Natural killer cell treated with Interleukin-12 subunit alpha and Interleukin-12 subunit beta and Interleukin-15 and Interleukin-18, amount 100 ng/mL, for 72 hours (primary cell): ENCODE measurements at places on chromosomes 1 and 21. TPM values are rescaled to one million over a fixed set of nuclear protein-coding genes. Genes with fewer than 3 reads are reported as not detected.

Gene SPRR2F
- total RNA-seq: not detected

DNA sequence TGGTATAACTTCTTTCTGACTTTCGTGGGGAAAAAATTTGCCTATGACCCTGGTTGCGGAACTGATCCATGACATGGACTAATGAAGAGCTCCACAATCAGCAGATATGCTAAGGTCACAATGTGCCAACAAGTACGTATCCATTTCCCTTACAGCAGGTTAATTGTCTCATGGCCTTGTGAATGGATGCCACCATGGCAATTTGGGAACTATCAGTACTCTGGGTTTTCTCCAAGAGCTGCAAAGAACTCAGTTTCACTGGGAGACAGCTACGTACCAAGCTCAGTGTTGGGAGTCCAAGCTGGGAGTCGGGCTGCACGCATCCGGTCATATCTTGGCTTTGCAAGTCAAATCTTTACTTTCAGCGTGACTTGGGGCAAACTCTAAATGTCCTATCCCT is 64.8 kb downstream of the TIAM1 start:
- H3K36me3 ChIP-seq: no peaks in the 10 kb centered on the region
- H3K4me1 ChIP-seq: peaks cover 31% of the 10 kb centered on the region
- H3K27me3 ChIP-seq: no peaks in the 10 kb centered on the region
- no peak for DNase-seq
- no peak overlapping the region for H3K27ac ChIP-seq

Gene SLC27A3
- 69.9 TPM for total RNA-seq

Gene VWA1
- 7.7 TPM for total RNA-seq

Gene UMODL1
- total RNA-seq: not detected

Gene RAB7B
- not detected for total RNA-seq

DNA sequence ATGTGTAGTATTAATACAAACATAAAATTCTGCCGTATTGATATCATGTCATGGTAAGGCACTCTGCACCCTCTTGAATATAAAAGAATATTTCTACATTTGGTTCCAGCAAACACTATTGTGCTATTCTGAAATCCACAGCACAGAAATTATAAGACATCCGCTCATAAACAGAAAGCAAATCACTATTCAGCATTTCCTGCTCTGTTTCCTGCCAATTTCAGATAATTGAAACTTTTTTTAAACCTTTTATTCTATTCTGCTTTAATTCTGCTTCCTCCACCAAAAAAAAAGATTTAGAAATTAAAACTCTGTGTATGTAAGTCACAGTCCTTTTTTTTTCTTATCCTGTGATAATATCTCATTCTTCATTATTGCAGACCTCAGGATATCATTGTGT is 39.6 kb upstream of the PLEKHO1 start:
- peaks cover 13% of the 10 kb centered on the region for H3K36me3 ChIP-seq
- H3K27ac ChIP-seq: peak overlapping the region; percentile 82
- peak overlapping the region; percentile 45 for H3K4me3 ChIP-seq
- peaks cover 27% of the 10 kb centered on the region for H3K4me1 ChIP-seq
- H3K27me3 ChIP-seq: no peaks in the 10 kb centered on the region

GRCh38 chr21:42413500-42413899 is 9.8 kb downstream of the UBASH3A start:
- H3K27ac ChIP-seq: no peak overlapping the region
- no peaks in the 10 kb centered on the region for H3K27me3 ChIP-seq
- no peaks in the 10 kb centered on the region for H3K36me3 ChIP-seq

DNA sequence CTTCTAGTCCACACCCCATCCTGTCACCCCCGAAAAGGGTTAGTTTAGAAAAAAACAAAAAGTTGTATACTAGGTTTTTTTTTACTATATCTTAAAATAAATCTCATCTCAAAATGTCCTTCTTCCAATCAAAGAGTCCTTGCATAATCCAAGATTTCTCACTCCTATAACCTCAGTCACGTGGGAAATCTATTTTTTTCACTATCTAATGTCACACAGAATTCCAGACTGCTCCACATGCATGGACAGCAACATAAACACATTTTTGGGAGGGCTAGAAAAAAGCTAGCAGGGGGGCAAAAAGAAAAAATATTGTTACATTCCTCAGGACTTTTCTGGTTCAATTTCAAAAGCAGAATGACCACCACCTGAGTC is 39.3 kb downstream of the TGFBR3 start:
- H3K27ac ChIP-seq: peak overlapping the region; percentile 48
- H3K27me3 ChIP-seq: no peaks in the 10 kb centered on the region
- DNase-seq: no peak
- no peaks in the 10 kb centered on the region for H3K36me3 ChIP-seq

- peak overlapping the region; percentile 94 for H3K27ac ChIP-seq
- no peaks in the 10 kb centered on the region for H3K27me3 ChIP-seq
- peaks cover 32% of the 10 kb centered on the region for H3K36me3 ChIP-seq
- peaks cover 37% of the 10 kb centered on the region for H3K4me1 ChIP-seq
- peak overlapping the region; percentile 99 for H3K4me3 ChIP-seq
Observed at GRCh38 chr1:7962014-7962335, 464 bp downstream of the PARK7 start.

DNA sequence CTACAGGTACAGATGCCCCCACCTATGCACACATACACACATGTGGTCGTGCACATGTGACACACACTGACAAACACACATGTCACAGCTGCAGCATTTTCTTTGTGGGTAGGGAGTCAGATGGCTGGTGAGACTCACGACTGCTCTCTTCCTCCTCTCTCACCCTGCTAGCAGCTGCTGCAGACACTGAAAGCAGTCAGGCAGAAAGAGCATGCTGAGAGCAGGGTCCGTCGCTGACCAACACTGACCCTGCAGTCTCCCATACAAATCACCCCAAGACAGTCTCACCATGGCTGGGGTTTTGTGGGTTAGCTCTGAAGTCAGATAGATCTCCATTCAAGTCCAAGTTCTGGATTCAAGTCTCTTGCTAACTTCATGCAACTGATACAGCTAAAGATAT is 188.3 kb downstream of the ASTN1 start:
- H3K36me3 ChIP-seq: no peaks in the 10 kb centered on the region
- peaks cover 11% of the 10 kb centered on the region for H3K27me3 ChIP-seq
- no peak for DNase-seq
- H3K27ac ChIP-seq: no peak overlapping the region
- no peak overlapping the region for H3K4me3 ChIP-seq

GRCh38 chr1:167625040-167625823 is 4.8 kb upstream of the RCSD1 start:
- H3K36me3 ChIP-seq: peaks cover 5% of the 10 kb centered on the region
- H3K4me1 ChIP-seq: peaks cover 31% of the 10 kb centered on the region
- H3K4me3 ChIP-seq: no peak overlapping the region
- H3K27ac ChIP-seq: no peak overlapping the region

DNA sequence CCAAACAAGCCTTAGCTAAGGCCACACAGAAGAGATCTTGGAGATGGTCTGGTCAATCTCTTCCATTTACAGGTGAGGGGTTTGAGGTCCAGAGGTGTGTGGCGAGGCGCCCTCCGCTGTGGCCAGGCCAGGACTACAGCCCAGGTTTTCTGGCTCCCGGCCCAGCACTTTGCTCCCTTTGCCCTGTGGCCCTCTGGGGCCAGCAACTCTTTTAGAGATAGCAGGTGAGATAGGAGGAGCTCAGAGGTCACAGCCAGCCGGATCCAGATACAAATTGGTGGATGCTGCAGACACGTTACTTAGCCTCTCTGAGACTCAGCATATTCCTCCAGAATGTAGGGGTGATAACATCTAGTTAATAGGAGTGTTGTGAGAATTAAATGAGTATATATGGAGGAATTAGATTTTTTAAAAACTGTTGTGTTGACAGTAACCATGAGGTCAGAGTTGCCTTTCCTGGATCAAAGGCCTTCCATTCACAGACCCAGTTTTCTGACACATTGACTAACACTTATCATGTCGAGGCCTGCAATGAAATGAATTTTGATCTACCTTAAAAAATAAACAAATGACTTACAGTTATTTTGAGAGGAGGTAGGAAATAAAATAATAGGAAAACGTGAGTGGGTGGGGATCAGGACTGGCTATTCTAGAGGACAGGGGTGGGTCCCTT is 16.6 kb downstream of the TEX35 start:
- no peaks in the 10 kb centered on the region for H3K36me3 ChIP-seq
- peak; percentile 15 for DNase-seq
- no peak overlapping the region for H3K4me3 ChIP-seq
- no peak overlapping the region for H3K27ac ChIP-seq

- peaks cover 6% of the 10 kb centered on the region for H3K36me3 ChIP-seq
- peak overlapping the region; percentile 41 for H3K27ac ChIP-seq
- H3K4me3 ChIP-seq: peak overlapping the region; percentile 98
- peaks cover 17% of the 10 kb centered on the region for H3K4me1 ChIP-seq
Observed at GRCh38 chr1:50959303-50959912, 659 bp downstream of the FAF1 start.

Gene CD1B
- not detected for total RNA-seq

- DNase-seq: no peak
- H3K4me3 ChIP-seq: no peak overlapping the region
- H3K4me1 ChIP-seq: no peaks in the 10 kb centered on the region
- H3K27me3 ChIP-seq: peaks cover under 1% of the 10 kb centered on the region
Observed at GRCh38 chr1:224565611-224566406, 50.3 kb upstream of the CNIH3 start.

- peak overlapping the region; percentile 73 for H3K27ac ChIP-seq
- no peaks in the 10 kb centered on the region for H3K27me3 ChIP-seq
- no peak for DNase-seq
- H3K4me3 ChIP-seq: peak overlapping the region; percentile 80
- H3K36me3 ChIP-seq: no peaks in the 10 kb centered on the region
Observed at GRCh38 chr1:156106624-156107488, 7.7 kb upstream of the LMNA start.

Gene FOXE3
- not detected for total RNA-seq

Gene RBM11
- not detected for total RNA-seq
